ENCODE measurements at places on chromosomes 3 and 15.

- DNase-seq: no peak
Measured at GRCh38 chr3:197495059-197495455, 60.7 kb downstream of the BDH1 start.

DNA sequence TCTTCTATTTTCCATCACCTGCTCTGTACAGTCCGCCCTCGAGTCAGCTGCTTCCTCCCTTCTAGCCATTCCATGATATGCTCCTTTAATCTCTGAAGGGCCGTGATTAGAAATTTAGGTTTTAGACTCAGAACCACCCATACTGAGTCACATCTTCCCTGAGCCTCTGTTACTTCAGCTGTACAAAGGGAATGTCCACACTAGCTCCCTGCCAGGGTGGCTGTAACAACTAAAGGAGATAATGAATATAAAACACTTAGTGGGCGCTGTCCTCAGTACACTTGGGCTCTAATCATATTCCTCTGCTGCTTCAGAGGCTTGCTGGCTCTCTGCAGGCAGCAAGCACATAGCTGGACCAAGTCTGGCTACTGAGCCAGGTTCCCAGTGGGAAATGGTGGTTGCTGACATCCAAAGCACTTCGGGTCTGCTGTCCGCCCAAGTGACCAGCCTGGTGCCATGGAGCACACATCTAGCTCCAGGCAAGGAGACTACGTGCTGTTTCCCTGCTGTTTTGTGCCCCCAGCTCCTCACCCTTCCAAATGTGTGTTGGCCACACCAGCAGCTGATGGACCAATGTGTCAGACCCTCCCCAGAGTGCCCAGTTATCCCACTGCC, 901 bp upstream of the CHST14 start:
- no peak for DNase-seq

- no peak for DNase-seq
Measured at GRCh38 chr3:133881492-133881891, 14.2 kb downstream of the RAB6B start.

- no peak for DNase-seq
Measured at GRCh38 chr15:65920825-65921309, 51.6 kb downstream of the RAB11A start.

GRCh38 chr3:169886671-169887070, 16.9 kb upstream of the LRRC31 start:
- DNase-seq: no peak

DNA sequence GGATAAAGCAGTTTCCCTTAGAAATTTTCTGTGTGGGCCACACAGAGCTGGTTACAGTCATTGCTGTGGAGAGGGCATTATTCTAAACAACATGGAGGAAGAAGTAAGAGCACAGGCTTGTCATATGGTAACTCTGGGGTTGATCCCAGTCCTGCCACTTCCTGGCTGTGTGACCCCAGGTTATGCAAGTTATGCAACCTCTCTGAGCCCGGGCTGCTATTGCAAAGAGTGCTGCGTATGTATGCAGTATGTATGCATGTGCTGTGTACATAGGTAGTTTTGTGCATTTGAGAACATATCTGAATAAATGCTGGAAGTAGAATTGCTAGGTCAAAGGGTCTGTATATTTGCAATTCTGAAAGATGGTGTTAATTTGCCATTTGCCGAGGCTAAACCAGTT, 9.2 kb downstream of the SPSB4 start:
- DNase-seq: no peak

DNA sequence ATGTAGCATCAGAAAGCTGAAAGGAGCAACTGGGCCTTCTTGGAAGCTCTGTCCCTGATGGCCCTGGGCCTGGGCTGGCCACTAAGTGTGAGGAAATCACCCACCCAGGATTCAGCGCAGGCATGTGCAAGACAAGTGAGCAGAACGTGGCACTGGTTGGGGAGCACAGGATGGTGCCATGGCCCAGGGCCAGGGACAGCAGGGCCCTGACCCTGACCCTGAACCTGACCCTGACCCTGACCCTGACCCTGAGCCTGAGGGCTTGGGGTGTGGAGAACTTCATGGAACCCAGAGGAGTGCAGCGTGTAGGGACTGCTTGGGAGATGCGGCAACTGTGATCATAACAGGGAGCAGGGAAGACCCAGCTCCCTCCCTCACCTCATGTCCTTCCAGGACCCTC, 5.9 kb upstream of the ALDH1L1 start:
- DNase-seq: no peak

GRCh38 chr3:132513057-132513456, 84.0 kb upstream of the ACKR4 start:
- no peak for DNase-seq

DNA sequence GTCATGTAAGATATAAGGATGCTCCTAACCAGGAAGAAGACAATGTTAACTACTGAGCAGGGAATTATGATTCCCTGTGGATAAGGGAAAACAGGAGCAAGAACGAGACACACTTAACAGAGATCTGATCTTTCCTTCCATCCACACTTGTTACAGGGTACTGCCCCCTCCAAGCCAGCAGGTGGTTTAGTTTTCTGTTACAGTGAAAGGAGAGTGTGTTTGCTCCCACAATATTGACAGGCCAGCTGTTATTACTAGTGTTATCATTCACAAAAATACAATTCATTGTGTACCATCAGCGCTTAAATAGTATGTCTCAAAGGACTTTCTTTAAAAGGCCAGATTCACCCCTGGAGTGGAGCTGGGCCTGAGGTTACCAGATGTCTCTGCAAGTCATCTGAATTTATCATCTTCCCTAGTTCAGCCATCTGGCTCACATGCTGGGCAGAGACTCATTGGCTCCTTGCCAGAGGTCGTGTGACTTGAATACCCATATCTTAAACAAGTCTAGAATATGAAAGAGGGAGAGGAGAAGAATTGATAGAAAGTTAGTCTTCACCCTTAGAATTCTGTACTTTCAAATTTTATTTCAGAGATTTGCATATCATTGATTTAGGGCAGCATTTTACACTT, 16.8 kb upstream of the FMN1 start:
- no peak for DNase-seq

GRCh38 chr15:83556068-83556467, 97.9 kb upstream of the ADAMTSL3 start:
- DNase-seq: no peak

GRCh38 chr15:60590935-60591495, 112.1 kb upstream of the ICE2 start:
- peak; percentile 25 for DNase-seq

DNA sequence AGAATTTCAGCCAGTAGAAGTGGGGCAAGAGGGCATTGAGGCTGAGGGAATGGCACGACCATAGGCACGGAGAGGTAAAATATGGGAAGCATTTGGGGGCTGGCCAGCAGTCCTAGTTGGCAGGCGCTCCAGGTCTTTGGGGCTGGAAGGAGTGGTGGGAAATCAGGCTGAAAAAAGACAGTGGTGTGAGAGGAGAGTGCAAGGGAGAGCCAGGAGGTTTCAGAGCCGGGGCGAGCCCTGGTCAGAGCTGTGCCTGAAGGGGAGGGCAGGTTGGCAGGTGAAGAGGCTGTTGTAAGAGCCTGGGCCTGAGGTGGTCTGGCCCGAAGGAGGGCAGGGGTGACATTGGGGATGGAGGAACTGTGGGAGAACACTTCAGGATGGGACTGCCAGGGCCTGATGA, 1.6 kb upstream of the IDH3A start:
- DNase-seq: no peak

DNA sequence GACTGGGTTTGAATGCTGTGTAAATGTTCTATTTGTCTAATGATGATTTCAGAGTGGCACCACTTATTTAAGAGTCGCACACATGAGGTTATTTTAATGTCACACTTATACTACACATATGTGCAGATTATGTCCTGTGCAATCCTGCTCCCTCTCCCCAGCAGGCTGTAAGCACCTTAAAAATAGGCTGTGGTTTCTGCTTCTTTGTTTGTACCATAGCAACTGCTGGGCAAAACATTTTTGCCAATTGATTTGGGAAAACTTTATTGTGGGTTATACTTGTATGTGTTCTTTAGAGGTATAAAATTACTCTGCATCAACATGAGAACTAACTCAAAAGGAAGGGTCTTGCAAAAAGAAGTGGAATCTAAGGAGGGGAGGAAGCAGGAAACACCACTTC, 318.5 kb downstream of the NTRK3 start:
- DNase-seq: no peak

- DNase-seq: no peak
Measured at GRCh38 chr3:53618936-53619335, 124.5 kb downstream of the CACNA1D start.

Data from GM12891 (cell line).